Fibroblast of skin of right biceps (primary cell): ENCODE measurements at places on chromosomes 1 and 21.

- peak; percentile 15 for DNase-seq
Observed at GRCh38 chr1:200131551-200132125, 104.1 kb downstream of the NR5A2 start.

DNA sequence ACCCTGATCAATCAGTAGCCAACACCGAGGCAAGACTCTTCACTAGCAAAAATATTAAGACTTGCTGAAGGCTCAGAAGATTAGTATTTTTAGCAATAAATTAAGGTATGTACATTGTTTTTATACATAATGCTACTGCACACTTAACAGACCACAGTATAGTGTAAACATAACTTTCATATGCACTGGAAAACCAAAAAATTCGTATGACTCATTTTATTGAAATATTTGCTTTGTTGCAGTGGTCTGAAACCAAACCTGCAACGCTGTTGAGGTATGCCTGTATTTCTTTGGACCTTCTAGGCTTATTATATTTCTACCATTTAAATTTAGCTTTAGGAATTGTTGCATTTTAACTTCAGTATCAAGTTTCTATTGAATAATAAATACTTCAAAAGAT, 65.8 kb upstream of the BCL9 start:
- DNase-seq: no peak

GRCh38 chr1:114353262-114353661, 157.7 kb downstream of the TRIM33 start:
- DNase-seq: peak; percentile 90

DNA sequence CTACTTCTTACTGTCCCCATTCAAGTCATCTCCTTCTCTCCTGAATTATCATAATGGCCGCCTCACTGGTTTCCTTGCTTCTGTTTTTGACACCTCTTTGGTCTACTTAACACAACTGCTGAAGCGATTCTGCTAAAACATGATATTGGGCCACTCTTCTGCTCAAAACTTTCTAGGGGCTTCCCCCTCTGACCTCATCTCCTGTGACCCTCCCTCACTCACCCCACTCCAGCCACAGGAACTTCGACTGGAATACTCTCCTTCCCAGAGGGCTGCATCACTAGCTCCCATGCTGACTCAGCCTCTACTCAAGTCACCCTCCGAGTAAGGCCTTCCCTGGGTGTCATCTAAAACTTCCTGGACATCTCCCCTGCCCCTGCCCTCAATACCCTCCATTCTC, 35.7 kb downstream of the NRIP1 start:
- no peak for DNase-seq

- DNase-seq: no peak
Observed at GRCh38 chr21:39085843-39086405, 97.3 kb downstream of the PSMG1 start.

- peak; percentile 95 for DNase-seq
Observed at GRCh38 chr1:85278853-85279314, 2.5 kb upstream of the BCL10 start.

DNA sequence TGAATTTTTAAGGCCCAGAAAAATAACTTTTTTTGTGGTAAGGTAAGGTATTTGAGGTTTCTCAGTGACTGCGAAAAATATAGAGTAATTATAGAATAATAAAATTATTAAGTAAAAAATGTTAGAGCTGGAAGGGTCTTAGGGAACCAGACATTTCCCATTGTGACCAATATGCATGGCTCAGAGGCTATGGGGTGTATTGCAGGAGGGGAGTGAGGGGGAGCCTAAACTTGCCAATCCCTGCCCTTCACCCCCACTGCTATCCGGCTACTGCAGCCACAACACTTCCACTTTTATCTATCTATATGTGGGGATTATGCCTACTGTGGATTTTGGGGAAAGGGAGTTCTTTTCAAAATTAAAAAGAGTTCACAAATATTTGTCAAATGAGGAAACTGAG, 7.6 kb upstream of the GADD45A start:
- DNase-seq: no peak

DNA sequence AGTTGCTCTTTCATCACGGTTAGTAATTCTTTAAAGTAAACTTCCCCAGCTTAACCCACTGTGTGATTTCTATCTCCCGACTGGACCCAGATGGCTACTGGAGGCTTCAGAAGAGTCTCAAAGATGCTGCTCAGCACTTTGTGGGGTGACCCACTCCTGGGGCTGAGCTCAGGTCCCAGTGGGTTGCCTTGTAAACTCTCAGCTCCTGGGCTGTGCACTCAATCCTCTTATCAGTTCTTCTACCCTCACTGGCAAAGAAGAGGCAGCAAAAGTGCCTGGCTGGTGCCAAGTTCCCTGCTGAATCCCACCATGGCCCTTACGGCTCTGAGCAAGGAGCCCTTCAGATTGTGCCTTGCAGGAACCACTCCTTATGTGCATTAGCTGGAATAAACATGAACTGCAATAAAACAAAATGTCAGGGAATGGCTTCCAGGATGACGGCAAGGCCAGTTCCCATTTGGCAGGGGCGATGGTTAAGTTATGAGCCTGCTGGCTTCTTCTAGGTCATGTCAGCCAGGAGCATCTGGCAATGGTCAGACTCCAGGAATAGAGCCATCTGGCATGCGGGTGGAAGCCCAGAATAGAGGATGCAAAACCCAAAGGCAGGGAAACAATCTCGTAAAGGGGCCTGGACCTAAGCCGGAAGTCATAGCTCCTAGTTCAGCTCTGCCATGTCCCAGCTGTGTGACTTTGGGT, 6.8 kb downstream of the MYOC start:
- DNase-seq: no peak

- peak; percentile 36 for DNase-seq
Observed at GRCh38 chr1:169240449-169241232, 127.0 kb downstream of the NME7 start.
